ENCODE measurements at places on chromosomes 7 and 10.

GRCh38 chr10:82934947-82935346 lies 1060.0 kb downstream of the NRG3 start:
- DNase-seq, result no peak

DNA sequence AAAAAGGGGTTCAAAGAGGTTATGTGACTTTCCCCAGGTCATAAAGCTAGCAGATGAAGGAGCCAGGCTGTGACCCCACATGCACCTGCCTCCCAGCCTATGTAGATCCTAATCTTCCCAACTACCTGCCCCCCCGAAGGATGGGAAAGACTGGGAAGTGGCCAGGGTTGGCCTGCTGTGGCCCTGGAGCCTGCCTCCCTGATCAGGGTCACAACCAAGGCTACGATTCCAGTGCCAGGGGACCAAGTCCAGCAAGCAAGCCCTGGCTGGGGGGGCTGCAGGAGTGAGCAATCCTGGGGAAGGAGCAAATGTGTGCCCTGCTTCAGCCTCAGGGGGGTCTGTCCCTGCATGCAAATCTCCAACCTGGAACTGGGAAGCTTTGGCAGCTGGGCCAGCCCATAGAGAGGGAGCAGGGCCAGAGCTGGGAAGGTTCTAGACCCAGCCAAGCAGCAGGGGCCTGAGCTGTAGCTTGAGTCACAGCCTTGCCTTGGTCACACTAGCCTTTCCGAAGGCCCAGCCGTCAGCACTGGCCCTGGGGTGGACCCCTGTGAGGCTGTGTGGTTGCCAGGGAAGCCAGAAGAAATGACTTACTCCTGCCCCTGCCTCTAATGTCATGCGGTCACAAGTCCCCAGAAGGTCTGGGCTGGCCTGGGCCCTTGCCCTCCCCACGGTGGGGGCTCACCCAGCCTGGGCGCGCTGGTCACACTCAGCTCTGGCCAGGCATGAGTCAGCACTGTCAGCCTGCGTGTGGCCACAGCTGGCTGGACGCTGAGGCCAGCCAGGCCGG lies 96.4 kb upstream of the ZMIZ1 start:
- peak; percentile 72 for DNase-seq

DNA sequence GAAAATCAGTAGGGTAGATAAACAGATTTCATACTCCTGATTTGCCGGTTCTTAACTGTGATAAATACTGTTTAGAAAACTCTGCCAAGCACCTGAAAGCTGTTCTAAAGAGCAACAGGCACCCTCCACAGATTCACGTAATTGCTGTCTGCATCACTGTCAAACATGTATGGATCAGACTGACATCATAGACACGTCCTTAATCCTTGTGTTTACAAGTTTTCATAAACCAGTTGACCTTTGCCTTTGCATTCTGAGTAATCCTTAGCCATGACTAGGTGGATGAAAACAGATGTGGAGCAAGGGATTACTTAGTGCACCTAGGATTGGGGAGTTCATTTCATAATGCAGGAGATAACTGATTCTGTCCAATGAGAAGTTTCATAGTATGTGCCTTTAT lies 41.6 kb downstream of the SLC39A12 start:
- DNase-seq, result no peak

GRCh38 chr7:67683628-67684027 lies 687.0 kb downstream of the TYW1 start:
- no peak for DNase-seq

DNA sequence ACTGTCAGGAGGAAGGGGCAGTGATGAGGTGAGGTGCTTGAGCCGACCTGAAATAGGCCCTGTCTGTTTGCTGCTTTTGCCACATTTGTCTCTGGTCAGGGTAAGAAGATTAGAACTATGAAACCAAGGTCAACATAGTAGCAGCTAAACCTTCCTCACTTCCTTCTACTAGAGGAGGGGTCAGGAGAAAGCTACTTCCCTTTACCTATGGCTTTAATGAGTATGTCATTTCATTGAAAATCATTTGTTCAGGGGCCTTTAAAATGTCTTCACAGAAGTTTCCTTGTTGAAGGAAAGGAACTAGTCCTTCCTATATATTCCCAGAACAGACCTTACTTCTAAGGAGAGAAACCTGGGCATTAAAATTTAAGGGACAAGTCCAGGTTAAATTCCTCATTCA lies 19.0 kb downstream of the HYAL4 start:
- DNase-seq, result no peak

DNA sequence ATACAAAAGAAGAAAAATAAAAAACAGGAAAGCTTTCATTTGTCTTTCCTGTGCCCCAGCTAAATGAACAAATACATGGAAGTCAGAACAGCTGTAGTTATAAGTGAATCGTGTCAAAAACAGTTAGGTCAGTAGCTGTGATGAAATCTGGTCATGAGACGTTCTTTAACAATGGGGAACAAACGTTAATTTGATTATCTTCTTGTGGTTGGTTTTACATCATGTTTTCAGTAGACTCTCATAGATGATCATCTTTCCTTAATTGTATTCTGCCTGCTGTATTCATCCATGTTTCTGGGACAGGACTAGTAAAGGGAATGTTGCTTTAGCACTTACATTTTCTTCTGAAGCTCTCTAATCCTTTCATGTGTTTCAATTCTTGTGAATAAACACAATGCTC lies 97.0 kb downstream of the PCLO start:
- DNase-seq, result no peak

DNA sequence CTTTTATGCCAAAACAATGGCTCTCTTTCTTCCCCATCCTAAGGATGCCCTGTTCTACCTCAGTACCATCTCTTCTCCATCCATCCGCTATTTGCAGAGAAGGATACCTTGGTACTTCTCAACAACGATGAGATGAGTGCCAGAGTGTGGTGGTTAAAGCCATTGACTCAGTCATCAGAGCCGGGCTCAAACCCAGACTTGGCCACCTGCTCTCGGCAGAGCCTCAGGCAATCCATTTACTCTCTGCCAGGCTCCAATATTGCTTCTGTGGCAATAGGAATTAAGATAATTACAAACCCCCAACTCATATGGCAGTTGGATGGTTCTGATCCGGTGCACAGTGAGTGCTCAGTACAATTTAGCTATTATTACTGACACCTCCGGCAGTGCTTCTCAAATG lies 121.3 kb downstream of the PRLHR start:
- no peak for DNase-seq

DNA sequence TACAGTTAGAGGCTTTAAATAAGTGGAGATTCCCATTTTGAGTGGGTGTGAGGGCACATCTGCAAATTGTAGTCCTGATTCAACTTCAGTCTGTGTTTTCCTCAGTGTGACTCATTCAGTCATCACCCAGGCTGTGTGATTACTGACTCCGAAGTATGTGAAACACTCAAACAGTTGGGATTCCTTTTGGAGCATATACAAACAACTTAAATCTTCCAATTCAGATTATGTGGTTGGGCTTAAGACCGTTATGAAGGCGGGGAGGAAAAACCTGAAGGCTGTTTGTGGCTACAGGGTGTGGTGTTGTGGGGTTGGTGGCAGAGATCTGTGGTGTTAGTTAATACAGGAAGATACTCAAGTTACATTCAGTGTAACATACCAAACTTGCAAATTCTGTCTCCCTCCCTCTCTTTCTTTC lies 259.7 kb upstream of the FERD3L start:
- peak; percentile 99 for DNase-seq

GRCh38 chr7:51606601-51607154 lies 290.1 kb upstream of the COBL start:
- no peak for DNase-seq

DNA sequence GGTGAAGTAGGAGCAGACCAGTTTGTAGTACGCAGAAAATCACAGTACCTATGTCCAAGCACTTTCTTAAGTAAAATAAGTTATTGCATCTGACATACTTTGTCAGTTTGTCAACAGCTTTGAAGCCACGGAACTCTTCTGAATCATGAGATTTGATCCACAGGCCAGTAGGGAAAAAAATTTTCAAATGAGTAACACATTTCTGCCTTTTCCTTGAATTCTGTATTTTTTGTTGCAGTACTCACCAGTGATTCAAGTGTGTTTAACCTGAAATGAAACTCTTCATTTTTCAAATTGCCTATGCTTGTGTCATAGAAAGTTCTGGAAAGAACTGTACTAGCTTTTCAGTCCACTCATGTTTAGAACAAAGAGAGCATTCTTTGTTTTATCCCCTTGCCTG lies 337.7 kb downstream of the GATA3 start:
- DNase-seq, result peak; percentile 2

DNA sequence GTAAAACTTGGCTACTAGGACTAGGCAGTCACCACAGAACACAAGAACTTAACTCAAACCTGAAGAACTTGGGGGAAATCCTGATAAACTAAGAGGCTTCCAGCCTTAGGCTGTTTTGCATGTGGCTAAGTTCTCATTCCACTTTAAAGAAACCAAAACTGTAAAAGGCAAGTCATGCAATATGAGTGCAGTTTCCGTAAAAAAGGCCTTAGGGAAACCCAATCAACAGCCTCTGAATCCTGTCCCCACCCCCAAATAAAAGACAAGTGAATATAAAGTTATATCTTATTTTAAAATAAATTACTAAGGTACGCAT lies 95.1 kb downstream of the USP6NL start:
- DNase-seq, result no peak
